HCT116 (cell line): ENCODE measurements at places on chromosomes 12 and 14. TPM values are rescaled to one million over a fixed set of nuclear protein-coding genes. Genes with fewer than 3 reads are reported as not detected.

- no peak for DNase-seq
These were observed 97.8 kb downstream of the PCNX1 start for GRCh38 chr14:71005076-71005475.

- DNase-seq, result no peak
These were observed 659 bp downstream of the MYL2 start for GRCh38 chr12:110919720-110920119.

GRCh38 chr14:25108959-25109358 is 59.0 kb upstream of the STXBP6 start:
- DNase-seq, result no peak

GRCh38 chr12:113472191-113473121 is 785 bp upstream of the LHX5 start:
- no peak for DNase-seq

GRCh38 chr12:123559468-123559867 is 24.9 kb upstream of the TMED2 start:
- no peak for DNase-seq

DNA sequence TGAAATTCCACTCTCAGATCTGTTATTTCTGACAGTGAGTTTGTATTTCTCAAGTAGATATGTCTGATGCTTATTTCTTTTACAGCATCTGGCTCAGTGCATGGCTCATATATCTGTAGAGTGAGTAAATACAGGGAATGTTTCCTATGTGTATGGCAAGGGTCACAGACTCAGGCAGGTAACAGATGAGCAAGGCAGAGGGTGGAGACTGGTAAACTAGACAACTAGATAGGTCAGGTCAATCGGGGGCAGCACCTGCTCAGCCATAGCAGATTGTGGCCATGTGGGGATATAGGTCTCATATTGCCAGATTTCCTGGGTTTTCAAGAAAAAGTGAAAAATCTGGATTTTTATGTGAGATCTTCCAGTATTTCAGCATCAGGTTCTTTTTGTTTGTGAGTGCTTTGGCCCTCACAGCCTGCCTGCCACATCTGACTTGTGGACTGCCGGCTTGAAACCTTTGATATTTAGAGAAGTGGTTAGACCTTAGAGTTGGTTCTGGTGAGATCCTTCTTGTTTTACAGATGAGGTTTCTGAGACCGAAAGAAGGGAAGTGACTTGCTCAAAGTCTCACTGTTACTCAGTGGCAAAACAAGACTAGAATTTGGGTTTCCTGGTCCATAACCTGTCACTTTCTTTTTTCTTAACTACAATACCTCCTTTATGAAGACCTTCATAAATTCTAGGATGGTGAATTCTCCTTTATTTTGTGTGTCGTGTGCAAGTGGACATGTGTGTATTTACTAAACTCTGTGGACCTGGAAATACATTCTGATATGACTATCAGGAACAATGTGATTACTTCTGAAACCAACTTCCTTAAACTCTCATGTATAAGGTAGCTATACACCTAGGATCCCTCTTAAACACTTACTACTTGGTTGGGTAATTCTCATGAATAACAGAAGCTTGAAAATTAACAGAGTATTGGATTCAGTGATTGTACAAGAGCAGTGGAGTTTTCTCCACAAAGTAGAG is 34.4 kb downstream of the PROX2 start:
- no peak for DNase-seq

DNA sequence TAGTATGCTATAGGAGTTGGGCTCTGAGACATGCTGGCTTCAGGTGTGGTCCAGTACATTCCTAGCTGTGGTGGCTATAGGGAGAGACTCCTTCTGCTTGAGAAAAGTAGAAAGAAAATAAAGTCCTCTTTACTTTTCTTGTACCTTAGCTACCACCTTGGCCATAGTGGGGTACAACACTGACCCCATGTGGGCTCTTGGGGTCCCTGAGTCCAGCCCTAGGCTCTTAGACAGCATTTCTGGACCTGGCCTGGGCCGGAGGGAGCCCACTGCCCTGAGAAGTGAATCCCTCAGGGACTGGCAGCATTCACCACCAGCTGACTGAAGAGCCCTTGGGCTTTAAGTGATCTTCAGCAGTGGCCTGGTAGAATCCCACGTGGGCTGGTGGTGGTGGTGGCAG is 143.1 kb downstream of the SYT10 start:
- DNase-seq, result no peak

DNA sequence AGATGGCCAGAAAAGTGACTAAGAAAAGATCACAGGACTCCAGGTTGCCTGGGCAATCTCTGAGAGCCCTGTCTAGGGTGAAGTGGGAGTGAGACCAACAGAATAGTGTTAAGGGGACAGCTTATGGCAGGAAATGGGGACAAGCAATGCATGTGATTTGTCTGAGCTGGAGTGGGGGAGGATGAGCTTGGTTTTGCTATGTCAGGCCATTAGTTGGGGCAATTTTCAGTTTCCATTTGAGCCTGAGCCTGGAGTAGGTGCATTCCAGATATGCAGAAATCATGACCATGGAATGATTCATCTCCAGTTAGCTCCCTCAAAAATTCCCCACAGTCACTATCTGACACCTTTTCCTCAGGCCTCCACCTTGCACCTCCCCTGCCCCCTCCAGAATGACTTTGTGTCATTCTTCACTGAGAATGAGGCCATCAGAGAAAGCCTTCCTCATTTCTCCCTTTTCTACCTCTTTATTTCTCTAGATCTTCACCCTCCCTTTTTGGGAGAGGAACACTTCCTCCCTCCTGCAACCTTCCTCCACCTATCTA is 150.9 kb upstream of the PLEKHG7 start:
- no peak for DNase-seq

DNA sequence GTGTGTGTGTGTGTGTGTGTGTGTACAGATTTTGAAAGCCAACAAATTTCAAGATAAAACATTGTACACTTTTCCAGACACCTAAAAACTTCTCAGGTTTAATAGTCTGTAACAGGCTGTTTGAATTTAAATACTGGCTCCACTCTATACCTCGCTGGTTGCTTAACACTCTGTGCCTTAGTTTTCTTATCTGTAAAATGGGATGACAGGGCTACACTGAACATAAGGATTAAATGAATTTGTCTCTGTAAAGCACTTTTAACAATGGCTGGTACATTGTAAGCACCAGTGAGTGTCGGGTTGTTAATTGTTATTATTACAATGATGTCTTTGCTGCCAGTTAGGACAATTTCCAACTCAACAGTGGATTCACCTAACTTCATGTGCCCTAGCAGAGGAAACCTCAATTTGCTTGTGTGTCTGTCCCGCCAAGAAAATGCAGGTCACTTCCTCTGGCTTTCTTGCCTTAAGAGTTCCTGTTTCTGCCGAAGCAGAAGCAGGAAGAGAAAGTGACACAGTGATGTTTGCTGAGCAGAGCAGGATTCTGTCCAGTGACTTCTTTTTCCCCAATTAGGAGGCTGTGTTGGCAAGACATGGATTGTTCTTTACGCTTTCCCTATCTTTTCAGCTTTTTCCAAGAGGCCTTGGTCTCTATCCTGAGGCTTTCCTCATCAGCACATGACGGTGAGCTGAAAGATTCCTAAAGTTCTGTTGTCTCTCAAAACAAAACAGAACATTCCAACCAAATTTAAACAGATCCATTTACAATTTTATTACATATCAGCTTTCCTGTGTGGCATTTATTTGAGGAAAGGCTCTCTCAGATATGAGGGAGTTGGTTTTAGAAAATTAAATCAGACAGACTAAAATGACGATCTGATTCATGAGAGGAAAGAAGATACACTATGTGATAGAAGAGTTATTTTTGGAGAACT is 154.1 kb upstream of the ATP2B1 start:
- no peak for DNase-seq

- DNase-seq, result no peak
These were observed 161.2 kb downstream of the METTL25 start for GRCh38 chr12:82519510-82519909.

GRCh38 chr12:109018296-109018695 is 2.6 kb downstream of the SVOP start:
- no peak for DNase-seq

GRCh38 chr14:99535908-99536778 is 54.9 kb downstream of the CCNK start:
- DNase-seq, result no peak

DNA sequence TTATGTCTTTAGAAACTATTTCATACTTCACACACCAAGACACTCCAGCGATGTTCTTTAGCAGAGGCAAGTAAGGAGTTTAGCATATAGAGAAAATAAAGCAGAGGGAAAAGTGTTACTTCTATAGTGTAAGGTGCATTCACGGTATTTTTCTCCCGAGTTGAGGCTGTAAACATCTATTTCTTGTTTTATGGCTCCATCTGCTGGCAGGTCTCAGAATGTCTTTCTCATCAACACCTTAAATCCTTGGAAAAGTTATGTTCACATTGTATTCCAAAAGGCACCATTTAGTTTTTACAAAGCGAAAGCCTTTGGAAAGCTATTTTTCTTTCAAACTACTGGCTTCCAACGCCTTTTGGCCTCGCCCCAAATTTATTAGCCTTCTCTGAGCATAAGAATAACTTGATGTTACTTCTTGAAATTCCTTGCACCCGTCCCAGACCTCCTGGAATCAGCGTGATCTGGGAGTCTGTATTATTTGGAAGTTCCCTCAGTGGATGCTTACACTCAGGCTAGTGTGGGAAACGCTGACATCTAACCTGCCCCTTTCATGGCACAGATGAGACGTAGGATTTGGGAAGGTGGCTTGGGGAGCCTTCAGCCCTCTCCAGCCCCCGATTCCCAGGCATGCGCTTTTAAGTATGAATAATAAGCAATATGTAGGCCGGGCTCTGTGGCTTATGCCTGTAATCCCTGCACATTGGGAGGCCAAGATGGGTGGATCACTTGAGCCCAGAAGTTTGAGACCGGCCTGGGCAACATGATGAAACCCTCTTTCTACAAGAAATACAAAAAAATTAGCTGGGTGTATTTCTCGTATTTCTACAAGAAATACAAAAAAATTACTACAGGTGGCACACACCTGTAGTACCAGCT is 1.9 kb upstream of the PIWIL1 start:
- DNase-seq, result peak; percentile 40

DNA sequence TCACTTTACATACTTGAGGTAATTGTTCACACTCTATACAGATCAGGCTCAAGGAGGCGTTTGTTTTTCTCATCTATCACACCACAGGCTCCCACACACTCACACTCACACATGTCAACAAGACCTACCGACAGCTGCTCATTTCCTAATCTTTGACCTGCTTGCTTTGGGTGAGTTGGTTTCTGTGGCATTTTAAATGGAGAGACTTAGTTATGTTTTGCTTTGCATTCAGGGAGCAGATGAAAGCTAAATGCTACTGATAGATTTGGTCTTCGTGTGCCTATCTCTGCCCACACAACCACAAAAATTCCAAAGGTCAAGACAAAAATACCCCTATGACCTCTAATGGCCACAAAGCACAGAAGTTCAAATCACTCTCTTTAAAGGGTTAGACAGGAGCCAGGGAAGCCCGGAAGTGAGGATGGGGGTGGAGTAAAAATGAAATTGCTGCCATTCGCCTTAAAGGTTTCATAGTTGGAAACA is 203.5 kb upstream of the G2E3 start:
- DNase-seq, result no peak

The MYH6 gene
- total RNA-seq, result not detected

The HSPA2 gene
- 2.5 TPM for total RNA-seq

The HOXC9 gene
- 11.3 TPM for total RNA-seq

The KLHL42 gene
- 21.5 TPM for total RNA-seq
